GM03348 (cell line): ENCODE measurements at places on chromosomes 7 and 10.
A peak's percentile ranks its signal among the peaks of the same experiment; 100 is the strongest.

DNA sequence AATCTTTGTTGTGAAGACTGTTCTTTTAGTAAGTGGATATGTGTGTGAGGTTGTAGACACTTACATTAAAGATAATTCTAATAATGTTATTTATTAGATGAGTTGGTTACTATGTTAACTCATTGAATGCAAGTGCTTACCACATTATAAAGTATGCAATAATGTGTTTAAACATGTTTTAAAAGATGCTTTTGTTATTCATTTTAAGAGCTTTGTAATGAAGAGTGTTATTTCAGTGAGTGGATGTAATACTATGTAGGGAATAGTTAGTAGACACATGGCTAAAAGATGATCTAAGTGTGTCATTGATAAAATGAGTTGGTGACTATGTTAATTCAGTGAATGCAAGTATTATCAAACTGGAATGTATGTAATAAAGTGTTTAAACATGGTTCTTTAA is 70.0 kb upstream of the VOPP1 start:
- DNase-seq: no peak

DNA sequence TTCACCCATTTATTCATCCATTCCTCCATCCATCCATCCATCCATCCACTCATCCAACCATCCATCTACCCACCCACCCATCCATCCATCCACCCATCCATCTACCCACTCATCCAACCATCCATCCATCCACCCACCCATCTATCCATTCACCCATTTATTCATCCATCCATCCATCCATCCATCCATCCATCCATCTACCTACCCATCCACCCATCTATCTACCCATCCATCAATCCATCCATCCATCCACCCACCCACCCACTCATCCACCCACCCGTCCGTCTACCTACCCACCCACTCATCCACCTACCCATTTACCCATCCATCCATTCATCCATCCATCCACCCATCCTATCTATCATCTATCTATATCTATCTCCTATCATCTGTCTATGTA is 169.4 kb upstream of the SHH start:
- no peak for DNase-seq

- peak; percentile 59 for DNase-seq
Measured at GRCh38 chr7:24727154-24728120, 29.8 kb downstream of the GSDME start.

GRCh38 chr7:45573661-45574415 is at the start of gene ADCY1:
ADCY1 (plus strand) TSS chr7:45574368; CDS start chr7:45574544, 176 bp downstream.
- DNase-seq: peak; percentile 66

- no peak for DNase-seq
Measured at GRCh38 chr7:150945171-150945852, 32.8 kb downstream of the KCNH2 start.

DNA sequence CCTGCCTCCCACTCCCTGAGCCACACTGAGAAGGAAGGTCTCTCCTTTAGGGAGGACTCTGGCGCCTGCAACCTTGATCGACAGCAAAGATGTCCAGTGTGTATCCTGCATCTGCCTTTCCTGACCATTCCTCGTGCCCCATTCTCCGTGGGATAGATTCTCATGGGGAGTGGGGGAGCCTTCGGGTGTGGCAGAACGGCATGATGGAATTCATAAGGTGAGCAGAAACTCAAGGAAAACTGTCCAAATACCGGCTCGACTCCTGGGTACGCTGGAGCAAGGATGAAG is 636 bp upstream of the RARRES2 start:
- no peak for DNase-seq

GRCh38 chr7:20330239-20330927 is at the start of gene ITGB8:
ITGB8 (plus strand) TSS chr7:20330900; CDS start chr7:20331807, 907 bp downstream.
- peak; percentile 93 for DNase-seq

GRCh38 chr10:21899736-21900135 is 103.8 kb downstream of the DNAJC1 start:
- DNase-seq: no peak

DNA sequence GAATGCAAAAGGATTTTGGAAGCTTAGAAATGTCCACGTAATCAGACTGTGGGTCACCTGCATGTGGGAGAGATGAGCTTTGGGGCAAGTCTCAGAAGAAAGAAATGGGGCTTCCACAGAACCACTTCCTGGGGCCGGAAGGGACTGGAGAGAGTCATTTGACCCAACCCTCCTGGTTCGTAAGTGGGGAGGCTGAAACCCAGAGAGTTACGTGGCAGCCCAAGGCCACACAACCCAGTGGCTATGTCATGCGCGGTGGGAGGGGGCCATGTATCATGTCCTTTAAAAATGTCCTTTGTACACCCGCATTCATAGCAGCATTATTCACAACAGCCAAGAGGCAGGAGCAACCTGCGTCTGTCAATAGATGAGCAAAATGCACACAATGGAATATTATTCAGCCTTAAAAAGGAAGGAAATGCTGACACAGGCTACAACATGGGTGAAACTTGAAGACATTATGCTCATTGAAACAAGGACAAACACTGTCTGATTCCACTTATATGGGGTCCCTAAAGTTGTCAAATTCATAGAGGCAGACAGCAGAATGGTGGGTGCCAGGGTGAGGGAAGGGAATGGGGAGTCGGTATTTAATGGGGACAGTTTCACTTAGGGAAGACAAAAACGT is 15.1 kb downstream of the CAMK2B start:
- DNase-seq: peak; percentile 22

DNA sequence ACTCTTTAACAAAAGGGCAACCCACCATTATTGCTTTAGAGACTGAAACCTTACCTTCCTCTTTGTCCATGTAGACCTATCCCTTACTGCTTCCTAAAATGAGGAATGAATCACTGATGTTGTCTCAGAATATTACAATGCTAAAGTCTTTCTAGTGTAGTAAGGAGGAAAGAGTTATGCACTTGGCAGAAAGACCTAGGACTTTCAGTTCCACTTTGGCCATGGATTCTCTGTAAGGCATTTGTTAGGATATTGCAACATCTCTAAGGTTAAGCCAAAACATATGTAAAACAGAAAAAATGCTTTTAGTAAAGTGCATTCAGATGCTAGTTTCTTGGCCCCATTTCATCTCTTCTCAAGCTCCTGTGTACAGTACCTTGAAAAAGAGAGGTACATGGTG is 230.9 kb downstream of the PARD3 start:
- DNase-seq: peak; percentile 64

DNA sequence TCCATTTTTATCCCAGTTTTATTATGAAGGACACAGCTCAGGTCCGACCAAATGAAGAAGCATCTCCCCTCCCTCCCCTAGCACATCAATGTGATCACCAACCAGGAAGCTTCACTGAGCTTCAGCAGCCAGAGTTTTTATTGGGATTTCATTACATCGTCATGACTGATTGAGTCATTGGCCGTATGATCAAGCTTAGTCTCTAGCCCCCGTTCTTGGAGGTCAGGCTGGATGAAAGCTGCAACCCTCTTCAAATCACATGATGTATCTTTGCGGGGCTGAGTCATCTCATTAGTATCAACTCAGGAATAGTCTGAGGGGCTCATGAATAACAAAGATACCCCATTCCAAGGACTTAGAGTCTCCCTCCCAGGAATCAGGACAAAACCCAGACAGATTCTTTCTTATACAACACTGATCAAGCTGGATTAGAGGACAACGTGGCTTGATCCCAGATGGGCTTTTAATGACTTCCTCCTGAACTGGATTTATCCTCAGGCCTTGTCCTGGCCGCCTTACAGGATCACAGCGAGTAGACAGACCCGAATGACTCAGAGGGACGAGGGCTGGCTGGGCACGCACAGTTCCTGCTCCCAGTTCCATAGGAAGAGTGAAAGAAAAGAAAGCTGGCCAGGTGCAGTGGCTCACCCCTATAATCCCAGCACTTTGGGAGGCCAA is 14.5 kb downstream of the LIMK1 start:
- DNase-seq: peak; percentile 94

GRCh38 chr7:30556840-30557239 is 37.8 kb upstream of the GARS1 start:
- DNase-seq: no peak

DNA sequence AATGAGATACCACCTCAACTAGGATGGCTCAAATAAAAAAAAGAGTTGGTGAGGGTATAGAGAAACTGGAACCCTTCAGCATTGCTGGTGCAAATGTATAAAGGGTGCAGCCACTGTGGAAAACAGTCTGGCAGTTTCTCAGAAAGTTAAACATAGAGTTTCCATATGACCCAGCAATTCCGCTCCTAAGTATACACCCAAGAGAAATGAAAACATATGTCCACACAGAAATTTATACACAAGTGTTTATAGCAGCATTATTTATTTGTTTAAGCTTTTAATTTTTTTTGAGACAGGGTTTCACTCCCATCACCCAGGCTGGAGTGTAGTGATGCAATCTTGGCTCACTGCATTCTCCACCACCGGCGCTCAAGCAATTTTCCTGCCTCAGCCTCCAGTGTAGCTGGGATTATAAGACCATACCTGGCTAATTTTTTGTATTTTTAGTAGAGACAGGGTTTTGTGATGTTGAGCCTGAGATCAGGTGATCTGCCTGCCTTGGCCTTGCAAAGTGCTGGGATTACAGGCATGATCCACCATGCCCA is 118.2 kb upstream of the KIF5B start:
- DNase-seq: no peak

DNA sequence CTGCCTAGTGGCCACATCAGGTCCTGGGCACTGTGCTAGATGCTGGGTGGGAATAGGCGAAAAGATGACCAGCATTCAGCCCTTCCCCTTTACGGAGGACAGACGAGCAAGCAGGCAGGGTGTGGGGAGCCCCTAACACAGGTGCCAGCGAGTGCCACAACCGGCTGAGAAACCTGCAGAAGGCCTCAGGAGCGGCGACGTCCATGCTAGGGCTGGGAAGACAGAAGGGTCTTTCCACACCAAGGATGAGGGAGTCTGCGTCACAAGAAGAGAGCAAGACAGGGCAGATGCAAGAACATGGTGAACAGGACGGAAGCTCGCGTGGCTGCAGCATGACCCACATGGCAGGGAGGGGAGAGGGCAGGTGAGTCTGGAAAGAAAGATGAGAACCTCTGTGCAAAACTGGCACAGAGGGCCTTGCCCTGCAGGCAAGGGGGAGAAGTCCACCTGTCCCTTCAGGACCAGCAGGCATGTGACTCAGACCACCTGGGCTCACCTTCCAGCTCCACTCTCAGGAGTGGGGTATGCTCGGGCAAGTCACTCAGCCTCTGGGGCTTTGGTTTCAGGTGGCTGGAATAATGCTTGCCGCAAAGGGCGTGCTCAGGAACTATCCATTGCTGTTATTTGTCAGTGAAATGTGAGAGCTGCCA is 36.6 kb downstream of the KCNH2 start:
- no peak for DNase-seq

DNA sequence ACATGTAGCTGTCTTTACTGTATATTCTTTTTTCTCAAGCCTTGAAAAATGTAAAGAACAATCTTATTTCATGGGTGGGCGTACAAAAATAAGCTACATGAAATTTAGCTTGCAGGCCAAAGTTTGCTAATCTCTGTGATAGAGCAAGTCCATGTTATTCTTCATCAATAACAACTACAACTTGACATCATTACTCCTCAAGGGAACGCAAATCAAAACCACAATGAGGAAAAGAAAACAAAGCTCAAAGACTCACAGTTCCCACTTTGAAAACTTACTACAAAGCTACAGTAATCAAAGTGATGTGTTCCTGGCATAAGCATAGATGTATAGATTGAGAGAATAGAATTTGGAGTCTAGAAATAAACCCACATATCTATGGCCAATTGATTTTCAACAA is 62.5 kb downstream of the GNA12 start:
- no peak for DNase-seq

GRCh38 chr7:194252-195009 is 2.1 kb downstream of the FAM20C start:
- DNase-seq: peak; percentile 72

- no peak for DNase-seq
Measured at GRCh38 chr7:22307816-22308215, 49.1 kb downstream of the RAPGEF5 start.

- DNase-seq: no peak
Measured at GRCh38 chr10:76278811-76279460, 847.5 kb downstream of the LRMDA start.

DNA sequence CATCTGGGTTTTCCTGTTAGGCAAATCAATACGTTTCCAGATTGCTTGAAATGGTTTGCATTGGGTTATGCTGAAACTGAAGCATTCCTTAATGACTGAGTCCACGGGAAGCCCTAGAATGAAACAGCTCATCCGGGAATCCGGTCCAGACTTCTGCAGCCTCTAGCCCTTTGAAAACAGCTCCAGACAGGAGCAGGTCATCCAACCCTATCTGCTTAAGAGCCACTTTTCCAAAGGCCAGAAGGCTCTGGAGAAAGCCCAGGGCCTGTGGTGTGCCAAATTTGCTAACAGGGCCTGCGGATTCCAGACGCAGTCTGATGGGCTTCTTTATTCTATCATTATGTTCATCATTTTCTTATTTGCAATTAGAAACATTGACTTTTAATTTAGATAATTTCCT is 265.4 kb downstream of the SKIDA1 start:
- peak; percentile 48 for DNase-seq

GRCh38 chr7:43479042-43479441 is 103.9 kb upstream of the STK17A start:
- DNase-seq: no peak

DNA sequence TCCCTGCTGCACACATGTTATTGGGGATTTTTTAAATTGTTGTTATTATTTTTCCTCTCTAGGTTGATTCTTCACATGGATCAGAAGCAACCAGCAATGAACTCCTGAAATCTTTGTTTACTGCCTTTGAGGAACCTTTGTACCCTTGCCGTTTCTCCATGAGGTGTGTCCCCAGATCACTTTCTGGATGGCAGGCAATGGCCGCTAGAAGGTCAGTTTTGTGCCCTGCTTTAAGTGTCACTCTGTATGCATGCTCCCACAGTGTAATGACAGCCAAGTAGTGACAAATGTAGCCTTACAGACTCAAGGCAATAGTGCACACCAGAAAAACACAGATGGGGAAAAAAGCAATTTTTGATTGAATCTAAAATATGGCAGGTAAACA is 47.7 kb upstream of the NRP1 start:
- no peak for DNase-seq

GRCh38 chr10:121088524-121088923 is 237.4 kb downstream of the WDR11 start:
- DNase-seq: no peak

DNA sequence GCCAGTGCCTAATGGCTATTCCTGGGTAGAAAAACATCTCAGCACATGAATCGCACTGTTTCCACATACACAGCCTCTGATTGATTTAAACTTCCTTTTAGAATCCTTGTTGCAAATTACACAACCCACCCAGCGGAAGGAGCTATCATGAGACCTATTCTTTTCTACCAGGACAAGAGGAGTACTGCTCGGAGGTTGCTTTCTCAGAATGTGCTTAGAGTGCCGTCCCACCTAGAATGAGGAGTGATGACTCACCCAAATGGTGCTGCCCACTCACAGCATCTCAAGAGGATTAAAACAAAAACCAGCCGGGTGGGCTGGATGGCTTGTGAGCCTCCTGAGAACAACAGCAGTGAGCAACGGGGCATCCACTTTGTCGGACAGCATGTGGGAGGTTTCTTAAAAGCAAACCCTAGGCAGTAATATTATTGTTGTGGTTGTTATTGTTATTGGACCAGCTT is 128.9 kb downstream of the DGKI start:
- DNase-seq: no peak

- no peak for DNase-seq
Measured at GRCh38 chr7:115864082-115864481, 166.5 kb downstream of the TFEC start.

- peak; percentile 89 for DNase-seq
Measured at GRCh38 chr7:77331938-77332695, 84.0 kb downstream of the GSAP start.

GRCh38 chr7:29547421-29547820 is 16.2 kb upstream of the PRR15 start:
- DNase-seq: no peak

- DNase-seq: no peak
Measured at GRCh38 chr10:75865413-75866299, 434.2 kb downstream of the LRMDA start.
